Astrocyte (in vitro differentiated cells and primary cell): ENCODE measurements at places on chromosomes 16 and 17. TPM values are rescaled to one million over a fixed set of nuclear protein-coding genes. Genes with fewer than 3 reads are reported as not detected.

SLC5A2 gene
- total RNA-seq: not detected in 2 replicates

- no peak for DNase-seq
Measured at GRCh38 chr17:47295037-47295873, 28.5 kb upstream of the EFCAB13 start.

- DNase-seq: no peak
Measured at GRCh38 chr16:23333831-23334456, 31.8 kb downstream of the SCNN1B start.

- DNase-seq: no peak
Measured at GRCh38 chr16:6698548-6698947, 634.1 kb upstream of the RBFOX1 start.

ZDHHC1 gene
- total RNA-seq: 3.7 and 4.4 TPM in 2 replicates

KRTAP17-1 gene
- not detected in 2 replicates for total RNA-seq

SLC6A2 gene
- total RNA-seq: not detected in 2 replicates
